Activated CD8-positive, alpha-beta memory T cell treated with anti-CD3 and anti-CD28 coated beads for 1 hour (primary cell): ENCODE measurements at places on chromosomes 11 and 22.

- no peak for DNase-seq
Observed at GRCh38 chr22:27867085-27867952, 51.7 kb downstream of the PITPNB start.

DNA sequence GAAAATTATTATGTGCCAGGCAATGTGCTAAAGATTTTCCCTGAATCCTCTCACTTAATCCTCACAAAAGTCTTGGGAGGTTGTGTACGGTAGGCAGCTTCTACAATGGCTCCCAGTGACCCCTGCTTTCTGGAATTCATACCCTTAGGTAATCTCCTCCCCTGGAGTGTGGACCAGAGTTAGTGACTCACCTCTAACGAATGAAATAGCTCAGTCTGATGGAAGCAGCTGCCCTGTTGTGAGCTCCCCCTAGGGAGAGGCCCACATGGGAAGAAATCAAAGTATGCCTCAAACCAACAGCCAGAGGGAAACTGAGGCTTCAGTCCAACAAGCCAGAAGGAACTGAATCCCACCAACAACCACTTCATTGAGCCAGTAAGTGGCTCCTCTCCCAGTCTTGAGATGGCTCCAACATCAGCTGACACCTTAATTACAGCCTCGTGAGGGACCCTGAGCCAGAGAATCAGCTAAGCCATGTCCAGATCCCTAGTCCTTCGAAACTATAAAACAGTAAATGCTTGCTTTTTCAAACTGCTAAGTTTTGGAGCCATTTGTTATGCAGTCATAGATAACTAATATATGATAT lies 98.9 kb upstream of the ISX start:
- DNase-seq: no peak

DNA sequence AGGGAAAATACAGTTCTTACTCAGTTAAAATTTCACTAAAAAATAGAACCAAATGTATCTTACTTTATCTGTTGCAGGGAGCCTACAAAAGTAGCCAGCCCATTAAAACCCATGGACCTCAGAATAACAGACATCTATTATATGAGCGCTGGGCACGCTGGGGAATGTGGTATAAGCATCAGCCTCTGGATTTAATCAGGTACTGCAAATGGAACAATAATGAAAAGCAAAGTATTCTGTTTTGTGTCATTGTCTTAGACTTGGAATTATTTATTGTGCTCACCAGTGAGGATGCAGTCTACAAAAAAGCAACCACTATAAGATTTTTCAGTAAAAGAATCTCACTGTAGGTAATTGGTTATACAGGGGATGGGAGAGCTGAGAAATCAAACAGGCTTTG lies 30.2 kb downstream of the MUC15 start:
- no peak for DNase-seq

DNA sequence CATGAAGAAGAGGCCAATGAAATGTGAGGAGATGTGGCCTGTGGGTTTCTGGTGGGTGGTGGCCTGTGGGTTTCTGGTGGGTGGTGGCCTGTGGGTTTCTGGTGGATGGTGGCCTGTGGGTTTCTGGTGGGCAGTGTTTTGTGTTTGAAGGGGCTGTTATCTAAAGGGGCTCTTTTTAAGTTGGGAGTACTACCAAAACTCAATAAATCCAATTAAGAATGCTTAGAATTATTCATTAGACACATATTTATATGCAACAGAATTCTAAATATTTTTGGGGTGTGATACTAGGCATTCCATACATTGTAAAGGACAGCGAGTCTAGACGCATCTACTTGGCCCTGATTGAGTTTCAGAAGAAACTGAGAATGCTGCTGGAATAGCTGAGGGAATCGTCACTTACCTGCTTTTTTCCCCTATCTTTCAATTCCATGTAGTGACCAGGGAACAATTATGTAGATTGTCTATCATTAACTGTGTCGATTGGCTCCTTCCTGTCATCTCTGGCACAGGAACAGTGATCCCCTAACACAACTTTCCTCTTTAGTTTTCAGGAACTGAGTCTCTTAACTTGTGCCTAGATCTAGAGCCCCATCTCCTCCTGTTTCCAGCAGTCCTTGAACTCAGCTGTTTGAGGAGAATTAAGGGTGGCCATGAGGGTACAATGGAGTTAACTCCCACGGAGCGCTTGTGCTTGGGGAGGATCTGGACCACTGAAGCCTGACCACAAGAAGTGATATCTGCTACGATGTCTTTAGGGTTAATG lies 37.3 kb upstream of the TOP3B start:
- DNase-seq: no peak

DNA sequence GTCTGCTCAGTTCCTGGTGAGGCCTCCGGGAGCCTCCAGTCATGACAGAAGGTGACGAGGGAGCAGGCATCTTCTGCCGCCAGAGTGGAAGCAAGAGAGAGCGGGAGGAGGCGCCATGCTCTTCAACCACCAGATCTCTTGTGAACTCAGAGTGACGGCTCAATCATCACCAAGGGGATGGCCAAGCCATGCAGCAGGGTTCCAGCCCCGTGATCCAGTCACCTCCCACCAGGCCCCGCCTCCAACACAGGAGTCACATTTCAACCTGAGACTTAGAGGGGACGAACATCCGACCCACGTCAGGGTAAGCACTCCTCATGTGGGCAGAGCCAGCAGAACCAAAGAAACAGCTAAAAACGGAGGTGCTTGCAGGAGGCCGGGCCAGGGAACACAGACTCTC lies 1470.5 kb downstream of the BRD1 start:
- DNase-seq: no peak

DNA sequence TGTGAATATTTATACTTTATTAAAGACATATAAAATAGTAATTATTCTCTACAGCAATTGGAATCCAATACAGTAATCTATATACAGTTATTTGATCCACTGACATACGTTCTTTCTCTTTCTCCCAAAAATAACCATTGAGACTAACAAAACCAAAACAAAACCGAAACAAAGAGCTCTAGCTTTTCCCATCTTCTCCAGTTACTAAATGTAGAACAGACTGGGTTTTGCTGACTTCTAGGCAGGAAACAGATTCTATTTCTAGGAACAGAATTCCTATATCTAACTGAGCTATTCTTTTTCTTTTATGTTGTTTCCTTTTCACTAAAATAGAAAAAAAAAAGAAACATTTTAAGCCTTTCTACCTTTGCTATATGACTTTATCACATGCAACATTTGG lies 80.1 kb downstream of the PACS1 start:
- no peak for DNase-seq

GRCh38 chr11:132632641-132633124 lies 899.6 kb downstream of the OPCML start:
- no peak for DNase-seq

DNA sequence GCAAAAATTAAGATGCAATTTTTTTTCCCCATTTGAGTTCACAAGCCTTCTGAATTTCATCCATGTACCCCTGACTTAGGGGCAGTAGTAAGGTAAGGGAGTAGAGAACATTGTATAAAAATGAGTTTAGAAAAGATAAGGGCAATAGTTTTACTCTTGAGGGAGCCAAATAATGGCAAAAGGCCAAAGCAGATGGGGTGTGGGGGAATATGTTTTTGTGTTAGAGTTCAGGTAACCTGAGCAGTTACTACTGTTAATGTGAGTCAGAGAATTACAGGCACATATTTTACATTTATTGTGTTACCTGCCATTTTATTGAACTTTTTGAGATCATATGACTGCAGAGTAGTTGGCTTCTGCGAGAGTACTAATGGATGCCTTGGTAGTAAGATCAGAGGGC lies 3.1 kb downstream of the EED start:
- DNase-seq: no peak

DNA sequence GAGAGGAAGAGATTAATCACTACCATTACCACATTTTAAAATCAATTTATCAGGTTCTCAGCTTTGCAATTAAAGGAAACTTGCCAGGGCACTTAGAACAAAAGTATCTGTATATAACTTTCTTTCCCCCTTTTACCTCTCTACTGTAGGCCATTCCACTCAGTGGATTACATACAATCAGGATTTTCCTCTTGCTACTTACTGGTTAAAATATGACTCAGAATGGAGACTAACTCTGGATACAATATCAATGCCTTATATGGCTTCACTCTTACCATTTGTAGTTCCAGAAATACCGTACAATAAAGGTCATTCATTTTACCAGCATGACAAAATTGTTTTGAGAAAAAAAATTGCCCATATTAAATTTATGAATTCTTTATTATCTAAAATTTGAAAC lies 706.8 kb downstream of the KCNA4 start:
- no peak for DNase-seq

- no peak for DNase-seq
Observed at GRCh38 chr11:121864660-121865059, 251.4 kb downstream of the BLID start.

GRCh38 chr11:126268708-126269579 lies at the start of the genes FOXRED1 and SRPRA:
TSS of gene FOXRED1 (plus strand) at chr11:126269154. CDS start at chr11:126269207, 53 bp downstream.
TSS of gene SRPRA (minus strand) at chr11:126268895. CDS start at chr11:126268804, 91 bp downstream.
- peak; percentile 99 for DNase-seq

- no peak for DNase-seq
Observed at GRCh38 chr22:16960884-16961249, 47.2 kb downstream of the GAB4 start.

- no peak for DNase-seq
Observed at GRCh38 chr11:41190437-41191082, 268.9 kb downstream of the LRRC4C start.

DNA sequence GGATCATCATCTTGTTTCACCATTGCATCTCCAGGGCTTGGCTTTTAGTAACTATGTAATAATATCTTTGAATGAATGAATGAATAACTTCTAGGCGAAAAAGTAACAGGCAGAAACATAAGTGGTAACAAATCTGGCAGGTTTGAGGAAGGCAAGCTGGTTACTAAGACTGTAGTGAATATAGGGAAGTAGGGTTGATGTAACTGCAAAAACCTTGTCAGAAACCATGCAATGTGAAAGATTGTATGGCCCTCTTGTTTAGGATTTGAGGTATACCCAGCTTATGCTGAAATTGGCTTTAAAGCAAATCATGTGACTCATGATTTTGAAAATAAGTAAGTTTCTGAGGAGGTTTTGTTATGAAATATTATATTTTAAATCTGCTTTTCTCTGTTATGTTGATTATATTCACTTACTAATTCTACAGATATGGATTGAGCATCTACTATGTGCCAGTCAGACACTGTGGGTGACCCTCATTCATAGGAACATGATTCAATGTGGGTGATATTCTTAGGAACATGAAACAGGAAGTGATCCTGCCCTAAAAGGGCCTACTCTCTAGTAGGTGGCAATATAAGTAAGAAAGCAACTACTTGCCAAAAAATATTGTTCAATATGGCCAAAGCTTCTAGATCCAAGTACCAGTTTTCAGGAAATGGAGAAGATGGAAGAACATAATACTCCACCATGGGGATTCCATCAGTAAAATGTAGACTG lies 115.5 kb upstream of the CCDC90B start:
- DNase-seq: no peak

GRCh38 chr11:122692444-122692843 lies 36.9 kb downstream of the UBASH3B start:
- no peak for DNase-seq

GRCh38 chr22:45009606-45010531 lies at the start of gene PHF21B:
TSS of gene PHF21B (minus strand) at chr22:45010005. CDS start at chr22:45009549, 456 bp downstream.
- DNase-seq: no peak

DNA sequence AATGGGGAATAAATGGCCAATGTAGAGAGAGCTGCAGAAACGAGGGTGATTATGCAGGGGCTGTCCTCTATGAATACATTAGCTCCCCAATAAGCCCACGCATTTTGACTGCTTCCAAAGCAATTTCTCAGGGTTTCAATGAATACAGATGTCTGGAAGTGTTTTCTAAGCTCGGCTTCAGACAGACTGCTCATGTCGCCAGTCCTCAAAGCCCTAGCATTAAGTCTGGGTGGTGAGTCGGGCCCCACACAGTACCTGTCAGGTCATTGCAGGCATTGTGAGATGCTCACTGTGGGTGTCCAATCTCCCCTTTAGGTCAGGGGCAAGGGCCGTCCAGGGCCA lies 17.9 kb upstream of the CSNK2A3 start:
- DNase-seq: no peak

- DNase-seq: no peak
Observed at GRCh38 chr11:8971196-8971923, 7.1 kb upstream of the TMEM9B start.

- DNase-seq: no peak
Observed at GRCh38 chr22:27641049-27641795, 160.3 kb downstream of the MN1 start.

DNA sequence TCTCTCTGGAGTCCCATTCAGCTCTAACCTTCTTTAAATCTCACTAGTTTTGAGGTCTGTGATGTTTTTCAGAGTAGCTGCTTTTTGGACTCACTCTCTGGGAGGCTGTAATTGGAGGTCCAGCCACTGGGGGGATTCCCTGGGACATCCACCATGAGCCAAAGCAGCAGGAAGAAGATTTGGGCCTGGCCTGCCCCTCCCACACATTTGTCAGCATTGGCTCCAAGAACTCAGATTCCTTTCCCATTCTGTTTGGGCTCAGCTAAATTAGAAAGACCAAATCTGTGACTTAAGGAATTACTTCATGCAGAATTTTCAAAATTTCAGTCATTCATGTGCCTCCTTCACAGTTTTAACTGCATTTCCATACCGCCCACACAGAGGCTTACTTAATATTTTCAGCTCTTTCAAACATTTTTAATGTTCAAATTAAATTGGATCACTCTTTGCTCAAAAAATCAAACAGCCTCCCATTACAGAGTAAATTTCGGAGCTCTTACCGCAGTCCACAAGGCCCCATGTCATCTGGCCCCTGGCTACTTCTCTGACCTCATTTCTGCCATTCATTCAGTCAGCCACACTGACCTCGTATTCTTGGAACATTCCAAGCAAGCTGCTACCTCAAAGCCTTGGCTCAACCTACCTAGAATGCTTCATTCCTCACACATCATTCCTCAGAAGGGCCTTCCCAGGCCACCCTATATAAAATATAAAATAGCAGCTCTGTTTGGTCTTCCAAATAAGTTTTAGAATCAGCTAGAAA lies 54.5 kb upstream of the RRAS2 start:
- DNase-seq: no peak

DNA sequence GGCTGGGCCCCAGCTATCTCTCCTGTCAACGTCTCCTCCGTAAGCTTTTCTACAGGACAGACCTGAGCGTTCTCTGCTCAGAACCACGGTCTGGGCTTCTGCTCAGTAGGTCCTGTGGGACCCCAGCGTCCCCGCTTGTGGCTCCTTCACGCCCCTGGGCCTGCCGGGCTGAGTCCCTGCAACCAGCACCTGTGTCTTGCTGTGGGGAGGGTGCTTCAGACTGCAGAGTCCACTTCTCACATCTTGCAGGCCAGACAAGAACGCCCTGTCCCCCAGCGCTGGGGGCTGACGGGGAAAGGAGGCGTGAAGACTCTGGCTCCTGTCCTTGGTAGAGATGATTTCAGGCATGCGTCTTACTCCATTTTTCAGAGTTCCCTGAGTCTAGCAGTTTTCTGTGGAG lies 1480.8 kb downstream of the BRD1 start:
- DNase-seq: no peak

DNA sequence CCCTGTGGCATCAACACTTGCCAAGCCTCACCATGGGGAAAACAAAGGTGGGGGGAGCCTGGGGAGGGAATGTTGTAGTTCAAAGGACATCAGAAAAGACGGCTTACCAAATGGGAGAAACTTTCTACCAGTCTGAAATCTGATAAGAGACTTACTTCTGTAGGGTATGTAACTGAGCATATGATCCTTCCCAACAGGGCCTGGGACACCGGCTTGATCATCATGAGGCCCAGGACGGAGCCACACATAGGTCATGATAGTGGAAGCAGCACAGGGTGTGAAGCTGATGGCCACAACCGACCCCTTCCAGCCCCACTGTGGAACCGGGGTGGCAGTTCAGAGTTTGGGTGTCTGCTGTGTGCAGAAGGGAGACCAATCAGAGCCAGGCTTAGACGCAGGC lies 51.1 kb downstream of the MICAL3 start:
- DNase-seq: no peak
